ENCODE measurements at places on chromosomes 4 and X.

- no peak for DNase-seq
Measured at GRCh38 chr4:152735396-152735859, 44.1 kb downstream of the TIGD4 start.

DNA sequence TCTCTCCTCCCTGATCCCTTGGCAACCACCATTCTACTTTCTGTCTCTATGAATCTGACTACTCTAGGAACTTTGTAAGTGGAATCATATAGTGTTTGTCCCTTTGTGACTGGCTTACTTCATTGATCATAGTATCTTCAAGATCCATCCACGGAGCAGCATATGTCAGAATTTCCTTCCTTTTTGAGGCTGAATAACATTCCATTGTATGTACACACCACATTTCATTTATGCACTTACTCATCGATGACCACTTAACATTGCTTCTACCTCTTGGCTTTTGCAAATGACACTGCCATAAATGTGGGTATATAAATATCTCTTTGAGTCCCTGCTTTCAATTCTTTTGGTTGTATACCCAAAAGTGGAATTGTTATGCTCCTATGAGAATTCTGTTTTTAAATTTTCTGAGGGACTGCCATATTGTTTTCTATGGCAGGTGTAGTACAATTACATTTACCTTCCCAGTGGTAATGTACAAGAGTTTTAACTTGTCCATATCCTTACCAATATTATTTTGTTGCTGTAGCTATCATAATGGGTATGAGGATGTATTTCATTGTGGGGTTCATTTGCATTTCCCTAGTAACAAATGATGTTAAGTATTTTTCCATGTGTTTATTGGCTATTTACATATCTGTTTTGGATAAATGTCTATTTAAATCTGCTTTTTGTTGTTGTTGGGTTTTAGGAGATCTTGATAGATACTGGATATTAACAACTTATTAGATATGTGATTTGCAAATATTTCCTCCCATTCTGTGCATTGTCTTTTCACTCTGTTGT lies 466.1 kb downstream of the C4orf33 start:
- no peak for DNase-seq

DNA sequence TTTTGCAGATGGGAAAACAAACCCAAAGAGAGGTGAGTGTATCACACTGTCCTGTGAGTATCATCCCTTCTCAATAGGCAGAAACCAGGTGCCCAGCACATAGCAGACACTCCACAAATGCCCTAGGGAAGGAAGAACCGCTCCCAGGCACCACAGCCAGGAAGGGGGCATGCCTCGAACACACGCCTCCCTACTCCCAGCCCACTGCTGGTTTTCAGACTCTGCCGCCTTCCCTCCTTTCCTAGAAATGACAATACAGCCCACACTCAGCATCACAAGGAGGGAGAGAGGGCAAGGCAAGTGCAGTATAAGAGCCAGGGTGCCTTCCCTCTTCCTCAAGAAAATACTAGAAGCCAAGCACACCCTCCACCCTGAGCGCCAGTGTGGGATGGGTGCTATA lies 16.2 kb downstream of the JAKMIP1 start:
- no peak for DNase-seq

GRCh38 chrX:64204252-64204651 lies 1.3 kb downstream of the AMER1 start:
- DNase-seq = no peak

DNA sequence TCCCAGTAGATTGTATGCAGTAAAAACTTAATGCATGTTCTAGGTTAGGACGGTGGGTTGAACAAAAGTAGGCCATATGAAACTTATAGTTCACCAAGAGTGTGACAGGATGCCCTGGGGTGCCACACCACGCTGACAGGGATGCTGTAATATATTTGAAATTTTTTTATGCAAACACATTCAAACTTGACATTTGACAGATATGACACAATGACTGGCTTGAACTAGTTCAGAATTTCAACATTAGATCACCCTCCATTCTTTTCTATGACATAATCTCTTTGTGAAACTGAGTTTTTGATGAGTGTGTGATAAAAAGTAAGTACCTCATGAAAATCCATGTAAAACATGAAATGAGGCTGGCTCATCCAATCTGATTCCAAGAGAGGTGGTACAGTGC lies 198.4 kb downstream of the PALLD start:
- DNase-seq = no peak

DNA sequence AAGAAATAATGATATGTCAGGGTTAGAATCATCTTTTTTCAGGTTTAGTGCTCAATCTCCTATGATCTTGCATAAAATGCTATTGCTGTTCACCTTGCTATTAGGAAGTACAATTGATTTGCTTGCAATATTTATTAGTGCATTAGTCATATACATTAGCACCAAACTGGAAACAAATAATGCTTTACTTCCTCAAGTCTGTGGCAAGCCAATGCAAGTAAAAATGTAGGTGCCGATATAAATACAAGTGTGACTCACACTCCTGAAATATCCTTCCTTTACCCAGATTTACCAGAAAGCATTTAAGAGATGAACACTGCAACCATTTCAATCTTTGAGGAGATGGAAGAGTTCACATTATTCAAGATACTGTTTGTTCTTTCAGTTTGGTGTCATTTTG lies 1487.7 kb upstream of the ADGRL3 start:
- no peak for DNase-seq

DNA sequence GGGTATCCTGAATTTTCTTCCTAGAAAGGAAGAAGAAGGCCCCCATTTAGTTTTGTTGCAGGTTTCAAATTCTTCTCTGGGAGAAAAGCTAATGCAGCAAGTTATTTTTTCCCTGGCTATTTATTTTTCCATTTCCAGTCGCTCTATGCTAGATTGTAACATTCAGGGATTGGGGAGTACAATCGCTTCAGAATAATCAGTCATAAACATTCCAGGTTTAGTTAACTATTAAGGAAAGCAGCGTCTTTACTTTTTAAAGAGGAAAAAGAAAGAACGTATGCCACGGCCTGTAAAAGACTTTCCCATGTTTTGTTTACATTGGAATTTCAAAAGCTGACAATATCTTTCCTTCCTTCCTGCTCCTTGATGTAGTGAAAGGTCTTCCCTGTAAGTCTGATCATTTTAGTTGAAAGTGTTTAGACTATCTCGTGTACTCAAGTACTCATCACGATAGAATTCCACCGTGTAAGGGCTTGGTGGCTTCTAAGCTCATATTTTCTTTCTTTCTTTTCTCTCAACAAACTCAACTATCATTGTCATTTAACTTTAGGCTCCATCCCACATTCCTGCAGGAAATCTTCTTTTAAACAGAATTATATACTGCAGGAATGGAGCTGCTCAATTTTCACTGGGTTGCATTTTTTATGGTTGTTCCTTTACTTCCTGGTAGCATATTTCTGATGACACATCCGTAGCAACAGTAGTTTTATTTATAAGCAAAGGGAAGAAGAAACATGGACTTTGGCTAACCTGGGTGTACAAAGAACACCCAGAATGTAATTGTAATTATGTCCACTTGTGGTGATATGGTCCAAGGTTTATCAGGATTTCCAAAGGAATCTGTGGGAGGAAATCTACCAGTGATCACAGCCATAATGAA lies 213.1 kb upstream of the FAT1 start:
- DNase-seq = no peak

DNA sequence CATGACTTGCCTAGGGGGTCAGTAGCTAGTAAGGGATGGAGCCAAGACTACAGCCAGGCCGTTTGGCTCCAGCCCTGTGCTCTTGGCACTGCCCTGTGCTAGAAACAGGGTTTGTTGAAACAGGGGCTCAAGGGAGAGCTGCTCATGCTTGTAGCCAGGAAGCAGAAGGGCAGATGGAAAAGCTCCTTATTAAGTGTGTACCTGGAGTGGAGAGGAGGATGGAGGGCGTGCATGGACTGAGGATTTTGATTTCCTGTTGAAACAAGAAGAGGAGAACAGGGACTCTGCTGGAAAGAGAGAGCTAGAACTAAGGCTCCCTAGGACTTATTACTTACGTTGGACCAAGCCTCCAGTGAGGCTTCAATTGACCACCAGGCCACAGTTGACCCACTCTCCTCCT lies 363.0 kb downstream of the MID1IP1 start:
- DNase-seq = no peak

- no peak for DNase-seq
Measured at GRCh38 chr4:742096-742741, 36.6 kb downstream of the PCGF3 start.

DNA sequence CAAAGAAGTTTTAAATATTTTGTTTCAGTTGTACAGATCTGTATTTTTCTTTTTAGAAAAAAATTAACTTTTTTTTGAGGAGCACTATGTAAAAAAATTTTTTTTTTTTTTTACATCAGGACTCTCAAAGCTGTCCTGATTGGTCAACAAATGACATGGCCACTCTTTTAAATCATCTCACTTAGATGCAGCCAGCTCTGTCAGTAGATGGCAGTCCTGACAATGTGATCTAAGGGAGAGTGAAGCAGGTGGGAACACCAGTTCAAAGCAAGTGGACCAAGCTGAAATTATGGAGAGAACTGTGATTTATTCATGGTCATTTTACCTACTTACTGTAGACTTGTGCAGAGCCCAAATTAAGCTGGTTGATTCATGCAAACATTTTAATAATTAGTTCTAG lies 174.7 kb upstream of the GPRIN3 start:
- no peak for DNase-seq

DNA sequence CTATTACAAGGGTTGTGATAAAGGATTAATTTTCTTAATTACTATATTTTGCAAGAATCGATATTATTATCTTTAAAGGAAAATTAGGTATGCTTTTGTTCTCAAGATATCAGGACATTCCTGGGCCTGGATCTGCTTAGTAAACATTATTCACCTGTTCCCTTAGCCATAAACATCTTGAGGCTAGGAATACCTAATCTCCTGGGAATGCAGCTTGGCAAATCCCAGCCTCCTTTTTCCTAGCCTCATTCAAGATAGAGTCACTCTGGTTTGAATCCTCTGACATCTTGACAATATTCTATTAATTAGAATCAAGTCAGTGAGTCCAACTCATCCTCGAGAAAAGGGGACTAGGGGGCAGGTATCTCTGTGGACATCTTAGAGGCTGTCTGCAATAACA lies 327.1 kb downstream of the STIM2 start:
- DNase-seq = no peak

DNA sequence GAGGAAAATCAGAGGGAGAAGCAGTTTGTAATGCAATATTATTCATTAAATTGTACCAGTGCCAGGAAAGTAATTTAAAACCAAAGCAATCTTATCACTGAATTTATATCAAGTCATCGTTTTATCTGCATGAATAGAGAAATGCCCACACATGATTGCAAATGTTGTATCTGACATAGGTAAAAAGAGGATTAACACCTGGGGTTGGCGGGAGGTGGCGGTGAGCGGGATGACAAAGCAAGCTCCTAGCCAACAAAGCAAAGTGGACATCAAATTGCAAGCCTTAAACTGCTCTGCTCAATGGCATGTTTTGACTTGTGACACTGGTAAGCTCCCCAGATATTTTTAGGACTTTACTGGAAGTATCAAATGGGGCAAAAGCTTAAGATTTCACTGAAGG lies 16.4 kb downstream of the HPGD start:
- no peak for DNase-seq

DNA sequence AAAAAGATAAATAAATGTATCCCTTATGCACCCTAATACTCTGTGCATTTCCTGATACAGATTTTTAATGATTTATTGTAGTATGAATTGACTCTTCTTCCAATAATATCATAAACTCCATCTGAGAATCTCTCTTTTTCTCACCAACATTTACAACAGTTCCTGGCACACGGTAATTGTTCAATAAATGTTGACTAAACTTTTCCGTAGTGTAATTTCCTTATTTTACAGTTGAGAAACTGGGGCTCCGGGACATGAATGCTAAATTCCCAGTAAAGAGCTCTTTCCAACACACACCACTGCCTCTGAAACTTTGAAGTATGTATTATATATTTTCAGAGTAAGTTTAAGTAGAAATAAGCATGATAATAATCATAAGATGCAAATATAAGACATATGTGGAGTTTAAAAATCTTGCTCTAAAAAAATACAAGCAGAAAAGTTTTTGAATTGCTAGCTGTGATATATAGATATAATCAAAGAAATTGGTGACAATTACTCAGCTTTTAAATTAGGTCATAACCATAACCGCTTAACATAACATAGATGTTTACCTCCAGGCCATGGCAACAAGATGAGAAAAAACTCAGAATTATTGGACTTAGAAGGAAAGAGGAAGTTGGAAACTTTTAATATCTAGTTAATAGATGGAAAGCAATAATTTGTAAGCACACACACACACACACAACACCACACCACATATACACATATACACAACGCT lies 28.2 kb upstream of the ANTXR2 start:
- DNase-seq = no peak

DNA sequence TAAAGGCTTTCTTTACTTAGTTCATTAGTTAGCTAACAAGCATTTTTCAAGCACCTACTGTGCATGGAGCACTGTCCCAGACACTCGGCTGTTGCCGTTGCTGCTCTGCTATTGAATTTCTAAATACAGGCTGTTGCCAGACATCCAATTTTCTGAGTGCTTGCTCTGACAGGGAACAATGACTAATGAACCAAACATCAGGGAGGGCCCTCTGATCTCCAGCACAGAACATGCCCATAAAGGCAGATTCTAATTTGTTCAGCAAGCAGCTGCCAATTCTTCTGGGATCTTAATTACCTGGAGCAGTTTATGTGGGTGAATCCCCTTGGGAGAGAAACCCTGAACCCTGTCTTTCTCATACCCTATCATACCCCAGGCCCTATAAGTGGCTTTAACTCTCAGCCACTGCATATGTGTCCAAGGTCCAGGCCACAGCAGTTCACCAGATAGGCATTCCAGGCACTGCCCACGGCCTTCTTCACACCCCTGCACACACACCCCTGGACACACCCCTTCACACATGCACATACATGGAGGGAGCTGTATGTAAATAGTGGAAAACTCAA lies 27.9 kb downstream of the TSC22D3 start:
- DNase-seq = no peak

DNA sequence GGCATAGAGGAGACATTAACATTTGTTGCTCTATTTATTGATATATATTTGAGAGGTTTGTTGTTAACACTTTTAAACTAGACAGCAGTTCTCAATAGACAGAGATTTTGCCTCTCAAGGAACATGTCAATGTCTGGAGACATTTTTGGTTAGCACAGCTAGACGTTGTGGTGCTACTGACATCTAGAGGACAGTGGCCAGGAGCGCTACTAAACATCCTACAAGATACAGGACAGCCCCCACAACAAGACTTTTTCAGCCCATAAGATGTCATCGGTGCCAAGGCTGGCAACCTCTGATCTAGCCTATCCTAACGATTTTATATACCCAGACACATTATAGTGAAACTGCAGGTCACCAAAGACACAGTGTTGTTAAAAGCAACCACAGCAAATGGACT lies 18.4 kb upstream of the CTSO start:
- no peak for DNase-seq

DNA sequence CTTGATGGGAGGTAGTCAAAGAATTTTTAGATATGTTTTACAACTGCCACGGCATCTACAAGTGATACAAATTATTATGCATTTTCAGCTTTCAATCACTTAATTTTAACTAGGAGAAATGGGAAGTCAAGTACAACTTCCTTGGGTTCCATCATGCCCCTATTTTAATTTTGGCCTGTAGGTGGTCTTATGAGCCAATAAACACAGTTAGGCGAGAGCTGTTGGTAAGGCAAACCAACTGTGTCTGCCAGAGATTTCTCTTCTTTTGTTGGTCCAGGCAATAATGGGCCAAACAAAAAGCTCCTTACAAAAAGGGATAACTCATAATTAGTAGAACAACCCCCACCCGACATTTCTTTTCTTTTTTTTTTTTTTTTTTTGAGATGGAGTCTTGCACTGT lies 63.3 kb upstream of the ARX start:
- no peak for DNase-seq

- no peak for DNase-seq
Measured at GRCh38 chrX:134287346-134287745, 50.4 kb downstream of the CCDC160 start.

All from stimulated activated CD4-positive, alpha-beta T cell treated with anti-CD3 and anti-CD28 coated beads, TNF-alpha, amount 100 ng/mL, for 48 hours (primary cell).